ENCODE measurements at places on chromosomes 16 and 17.

DNA sequence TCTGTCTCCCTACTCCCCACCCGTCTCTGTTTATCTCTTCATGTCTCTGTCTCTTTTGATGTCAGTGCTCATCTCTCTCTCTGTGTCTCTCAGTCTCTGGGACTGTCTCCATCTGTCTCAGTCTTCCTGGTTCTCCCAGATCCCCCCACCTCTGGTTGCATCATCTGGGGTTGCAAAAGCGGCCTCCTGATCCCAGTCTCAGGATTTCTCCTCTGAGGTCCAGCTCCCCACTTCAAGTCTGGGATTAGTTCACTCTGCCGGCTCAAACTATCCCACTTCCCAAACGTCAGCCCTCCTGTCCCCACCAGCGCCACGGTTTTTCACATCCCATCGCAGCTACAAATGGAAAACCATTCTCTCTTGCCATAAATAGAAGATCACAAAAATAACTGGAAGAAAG, 9.0 kb downstream of the TEKT5 start:
- no peak for DNase-seq

DNA sequence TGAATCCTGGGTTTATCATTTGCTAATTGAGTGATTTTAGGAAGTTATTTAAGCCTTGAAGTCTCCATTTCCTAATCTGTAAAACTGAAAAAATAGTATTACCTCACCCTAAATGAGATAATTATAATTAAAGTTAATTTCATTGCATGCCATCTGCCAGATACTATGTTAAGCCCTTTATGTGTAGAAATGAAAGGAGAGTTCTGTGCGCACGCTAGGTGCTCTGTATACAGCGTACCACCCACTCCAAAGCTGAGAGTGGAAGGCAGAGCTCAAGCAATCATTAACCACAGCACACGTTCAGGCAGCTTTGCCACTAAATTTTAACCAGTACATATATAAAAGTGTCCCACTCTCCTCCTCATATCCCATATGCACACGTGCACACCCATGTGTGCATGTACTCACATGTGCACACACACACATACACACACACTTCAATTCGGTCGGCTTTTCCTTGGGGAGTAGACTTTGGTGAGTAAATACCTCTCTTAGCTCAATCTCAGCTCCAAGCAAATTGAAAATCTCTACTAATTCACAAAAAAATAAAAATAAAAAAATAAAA, 204.8 kb downstream of the GRIN2A start:
- DNase-seq: no peak

- DNase-seq: no peak
Measured at GRCh38 chr17:43810226-43810715, 22.7 kb downstream of the MPP3 start.

- DNase-seq: no peak
Measured at GRCh38 chr16:17318238-17318637, 152.5 kb downstream of the XYLT1 start.

- DNase-seq: no peak
Measured at GRCh38 chr17:4500191-4500571, 1.5 kb downstream of the SPNS2 start.

- no peak for DNase-seq
Measured at GRCh38 chr16:9061358-9061813, 30.1 kb upstream of the HAPSTR1 start.

DNA sequence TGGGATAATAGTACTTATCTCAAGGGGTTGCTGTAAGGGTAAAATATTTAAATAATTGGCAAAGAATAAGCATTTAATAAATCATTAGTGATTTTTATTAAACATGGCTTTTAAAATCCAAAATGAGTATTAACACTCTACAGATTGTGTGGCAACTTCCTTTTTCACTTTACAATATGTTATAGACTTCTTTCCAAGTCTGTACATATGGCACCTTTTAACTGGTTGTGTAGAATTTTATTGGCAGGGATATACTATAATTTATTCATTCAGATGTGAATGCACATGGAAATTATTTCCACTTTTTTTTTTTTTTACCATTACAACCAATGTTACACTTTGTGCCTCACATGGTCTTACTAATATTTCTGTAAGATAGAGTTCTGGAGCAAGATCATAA, 15.7 kb upstream of the NLRP1 start:
- DNase-seq: no peak

GRCh38 chr17:75073618-75074047, 14.1 kb upstream of the SLC16A5 start:
- no peak for DNase-seq

- DNase-seq: no peak
Measured at GRCh38 chr17:35214631-35215273, 20.6 kb upstream of the SLC35G3 start.

DNA sequence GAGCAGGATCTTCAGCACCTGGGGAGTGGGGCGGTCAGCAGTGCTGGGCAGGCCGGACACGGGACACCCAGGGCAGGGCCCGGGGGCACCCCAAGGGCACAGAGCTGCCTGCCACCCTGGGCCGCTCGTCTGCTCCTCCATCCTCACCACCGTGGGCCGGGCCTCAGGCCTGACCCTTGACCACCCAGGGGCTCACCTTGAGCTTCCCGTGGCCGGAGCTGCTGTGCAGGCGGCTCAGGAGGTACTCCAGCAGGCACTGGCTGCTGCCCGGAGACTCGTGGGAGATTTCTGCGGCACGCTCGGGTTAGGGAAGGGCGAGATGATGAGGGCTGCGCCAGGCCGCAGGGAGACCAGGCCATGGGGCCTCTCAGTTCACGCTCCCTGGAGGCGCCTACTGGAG, 2.1 kb downstream of the TEPSIN start:
- DNase-seq: no peak

DNA sequence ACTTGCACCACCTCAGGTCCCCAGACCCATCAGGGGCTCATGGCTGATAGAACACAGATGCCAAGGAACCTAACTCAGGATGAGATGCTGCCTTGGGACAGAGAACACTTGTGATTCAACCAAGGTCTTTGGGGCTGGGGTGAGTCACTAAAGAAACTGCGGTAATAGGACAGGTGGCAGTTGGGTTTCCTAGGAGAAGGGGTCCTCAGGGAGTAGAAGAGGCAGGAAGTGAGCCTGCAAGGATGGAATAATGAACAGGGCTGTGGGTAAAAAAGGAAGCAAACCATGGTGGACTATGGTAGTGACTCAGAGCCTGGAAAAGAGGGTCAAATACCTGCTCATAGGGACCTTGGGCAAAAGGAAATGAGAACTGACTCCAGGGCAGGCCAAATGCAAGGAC, 6.5 kb upstream of the PNPO start:
- no peak for DNase-seq

GRCh38 chr17:32831223-32831622, 45.7 kb downstream of the MYO1D start:
- no peak for DNase-seq
